Activated CD4-positive, alpha-beta T cell treated with anti-CD3 and anti-CD28 coated beads, Interleukin-2, amount 10 ng/mL, durations not matched to agents 7 days and 5 days (primary cell): ENCODE measurements at places on chromosomes 7 and 10. TPM values are rescaled to one million over a fixed set of nuclear protein-coding genes. Genes with fewer than 3 reads are reported as not detected.
A peak's percentile ranks its signal among the peaks of the same experiment; 100 is the strongest.

Gene C10orf90
- not detected for total RNA-seq

Gene C7orf33
- not detected for total RNA-seq

- no peaks in the 10 kb centered on the region for H3K36me3 ChIP-seq
- peaks cover 41% of the 10 kb centered on the region for H3K4me1 ChIP-seq
- H3K27me3 ChIP-seq = no peaks in the 10 kb centered on the region
- H3K4me3 ChIP-seq = peak overlapping the region; percentile 45
- peak; percentile 42 for DNase-seq
Observed at GRCh38 chr7:138625849-138626230, 75.3 kb downstream of the SVOPL start.

- peaks cover 16% of the 10 kb centered on the region for H3K4me1 ChIP-seq
- DNase-seq = no peak
- no peak overlapping the region for H3K4me3 ChIP-seq
- H3K27ac ChIP-seq = no peak overlapping the region
- no peaks in the 10 kb centered on the region for H3K27me3 ChIP-seq
Observed at GRCh38 chr7:150399421-150400007, 20.4 kb downstream of the ZNF775 start.

DNA sequence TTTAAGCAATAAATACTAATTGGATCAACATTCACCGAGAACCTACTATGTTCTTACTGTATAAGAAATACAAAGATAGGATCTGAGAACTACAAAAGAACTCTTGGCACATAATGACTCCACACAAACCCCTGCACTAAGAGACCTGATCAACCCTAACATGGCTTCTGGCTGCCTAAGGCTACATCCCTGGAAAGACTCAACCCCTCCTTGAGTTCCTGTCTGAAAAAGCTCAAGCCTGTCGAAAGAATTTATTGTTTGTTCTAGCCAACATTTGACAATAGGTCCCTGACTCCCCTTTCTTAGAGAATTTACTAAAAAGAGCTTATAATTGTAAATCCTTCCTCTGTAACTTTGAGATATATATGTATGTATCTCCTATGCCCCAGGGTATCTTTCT, 125.3 kb upstream of the SGCE start:
- H3K4me3 ChIP-seq = no peak overlapping the region
- no peaks in the 10 kb centered on the region for H3K36me3 ChIP-seq
- DNase-seq = no peak
- no peaks in the 10 kb centered on the region for H3K4me1 ChIP-seq
- H3K27me3 ChIP-seq = no peaks in the 10 kb centered on the region

DNA sequence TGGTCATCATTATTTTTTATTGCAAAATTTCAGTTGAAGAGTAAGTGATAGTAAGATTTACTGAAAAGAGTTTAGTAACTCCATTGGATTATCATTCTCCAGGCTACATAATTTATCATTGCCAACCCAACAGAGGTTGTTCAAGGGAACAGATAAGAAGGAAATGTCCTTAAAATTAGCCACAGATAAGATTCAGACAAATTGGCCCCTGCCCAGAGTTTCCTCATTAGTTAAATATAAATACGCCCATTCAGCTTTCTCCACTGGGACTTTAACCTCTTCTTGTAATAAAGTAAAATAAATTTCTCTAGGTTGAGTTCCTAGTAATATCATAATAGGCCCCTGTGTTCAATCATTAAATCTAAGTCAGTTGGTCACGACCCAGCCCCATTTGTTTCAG, 27.7 kb upstream of the PHYHIPL start:
- no peaks in the 10 kb centered on the region for H3K4me1 ChIP-seq
- no peaks in the 10 kb centered on the region for H3K36me3 ChIP-seq
- no peak overlapping the region for H3K27ac ChIP-seq
- no peak for DNase-seq
- no peaks in the 10 kb centered on the region for H3K27me3 ChIP-seq

DNA sequence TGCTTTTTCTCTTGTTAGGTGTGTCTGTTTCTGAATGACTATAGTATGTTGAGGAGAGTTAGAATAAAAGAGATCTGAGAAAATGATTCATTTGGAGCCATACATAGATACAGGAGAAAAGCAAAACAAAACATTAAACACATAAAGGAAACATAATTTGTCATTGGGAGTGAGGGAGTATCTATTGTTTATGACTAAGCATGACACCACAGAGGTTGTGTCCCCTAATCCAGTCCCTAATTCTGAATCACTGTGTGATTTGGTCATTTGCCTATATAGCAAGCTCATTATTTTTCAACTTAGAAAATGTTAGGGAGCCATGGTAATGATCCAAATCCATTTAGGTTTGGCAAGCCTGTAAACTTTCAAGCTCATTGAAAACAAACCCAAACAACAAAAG, 132.3 kb upstream of the BMPER start:
- H3K27ac ChIP-seq = no peak overlapping the region
- H3K27me3 ChIP-seq = no peaks in the 10 kb centered on the region
- no peaks in the 10 kb centered on the region for H3K36me3 ChIP-seq
